GM12878 (cell line): ENCODE measurements at places on chromosomes 4 and X. TPM values are rescaled to one million over a fixed set of nuclear protein-coding genes. Genes with fewer than 3 reads are reported as not detected.

FAM149A gene
- total RNA-seq: 0.38 and 0.53 TPM in 2 replicates

DNA sequence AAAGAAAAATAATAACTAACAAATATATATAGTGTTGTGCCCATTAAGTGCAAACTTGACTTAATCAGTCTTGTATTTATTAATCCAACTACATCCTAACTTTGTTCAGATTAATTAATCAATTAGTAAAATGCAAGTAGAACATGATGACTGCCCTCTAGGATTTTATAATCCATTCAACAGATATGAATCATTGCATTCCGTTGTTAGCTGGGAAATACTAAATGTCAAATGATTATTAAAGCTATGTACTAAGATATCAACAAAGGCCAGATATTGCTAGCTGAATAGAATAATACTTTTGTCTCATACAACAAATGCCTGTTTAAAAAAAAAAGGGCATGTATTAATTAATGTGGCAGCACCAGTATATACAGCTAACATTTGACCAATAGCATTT is 1366.3 kb downstream of the STIM2 start:
- H3K27me3 ChIP-seq: no peaks in the 10 kb centered on the region
- no peak for DNase-seq
- H3K4me3 ChIP-seq: no peak overlapping the region

- H3K27me3 ChIP-seq: no peaks in the 10 kb centered on the region
- peaks cover 9% of the 10 kb centered on the region for H3K36me3 ChIP-seq
- peak overlapping the region; percentile 87 for H3K27ac ChIP-seq
- H3K4me1 ChIP-seq: peaks cover 7% of the 10 kb centered on the region
- no peak for DNase-seq
These were observed 882 bp downstream of the MRFAP1 start for GRCh38 chr4:6641164-6641970.

LRRC66 gene
- 0.11 and 0.13 TPM in 2 replicates for total RNA-seq

- no peaks in the 10 kb centered on the region; the same call in none of the 2 replicates for H3K4me1 ChIP-seq
- no peak overlapping the region for H3K4me3 ChIP-seq
- no peaks in the 10 kb centered on the region for H3K36me3 ChIP-seq
- DNase-seq: no peak
These were observed 164.7 kb downstream of the SOWAHB start for GRCh38 chr4:76733068-76733771.

DNA sequence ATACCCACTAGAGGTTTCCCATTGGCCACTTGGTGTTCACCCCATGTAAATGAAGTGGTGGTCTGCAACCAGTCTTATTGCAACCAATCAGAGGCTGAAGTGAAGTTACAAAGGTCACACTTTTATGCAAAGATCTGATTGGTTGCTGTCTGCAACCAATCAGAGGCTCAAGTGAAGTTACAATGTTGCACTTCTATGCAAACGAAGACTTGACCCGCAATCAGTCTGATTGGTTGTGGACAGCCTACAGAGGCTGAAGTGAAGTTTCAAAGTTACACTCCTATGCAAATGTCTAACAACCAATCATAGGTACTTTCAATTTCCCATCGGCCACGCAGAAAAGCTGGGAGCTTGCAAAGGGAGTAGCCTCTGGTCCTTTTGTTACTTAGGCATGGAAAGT is 22.3 kb upstream of the XPNPEP2 start:
- no peak overlapping the region for H3K27ac ChIP-seq
- no peak overlapping the region for H3K4me3 ChIP-seq
- no peaks in the 10 kb centered on the region for H3K4me1 ChIP-seq
- no peaks in the 10 kb centered on the region for H3K36me3 ChIP-seq
